ENCODE measurements at places on chromosomes 5 and 9. TPM values are rescaled to one million over a fixed set of nuclear protein-coding genes. Genes with fewer than 3 reads are reported as not detected.
A peak's percentile ranks its signal among the peaks of the same experiment; 100 is the strongest.

DNA sequence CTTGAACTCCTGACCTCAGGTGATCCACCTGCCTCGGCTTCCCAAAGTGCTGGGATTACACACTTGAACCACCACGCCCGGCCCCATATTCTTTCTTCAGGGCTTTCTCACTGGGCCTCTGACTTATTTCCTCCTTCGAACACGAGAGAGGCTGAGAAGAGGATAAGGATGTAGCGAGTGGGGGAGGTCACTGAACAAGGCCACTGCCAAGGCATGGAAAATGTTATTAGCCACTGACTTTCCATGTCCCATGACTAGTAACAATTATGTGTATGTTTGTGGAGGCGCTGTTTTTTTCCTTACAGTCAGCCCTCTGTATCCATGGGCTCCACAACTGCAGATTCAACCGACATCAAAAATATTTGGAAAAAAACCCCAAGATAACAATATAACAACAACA lies 12.3 kb upstream of the FCHSD1 start:
- no peak for DNase-seq
- no peaks in the 10 kb centered on the region for H3K36me3 ChIP-seq
- H3K27ac ChIP-seq, result no peak overlapping the region
- no peak overlapping the region for H3K4me3 ChIP-seq
- no peaks in the 10 kb centered on the region for H3K4me1 ChIP-seq

DNA sequence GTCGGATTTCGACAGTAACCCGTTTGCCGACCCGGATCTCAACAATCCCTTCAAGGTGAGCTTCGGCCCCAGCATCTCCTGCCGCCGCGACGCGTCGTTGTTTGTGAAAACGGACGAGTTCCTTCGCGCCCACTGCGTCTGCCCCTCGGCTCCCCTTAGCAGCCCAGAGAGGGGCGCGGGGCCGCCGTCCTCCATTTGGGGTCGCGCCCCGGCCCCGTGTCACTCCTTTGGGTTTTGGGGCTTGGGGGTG lies 182 bp downstream of the SCAMP1 start:
- peak overlapping the region; percentile 89 for H3K27ac ChIP-seq
- H3K36me3 ChIP-seq, result no peaks in the 10 kb centered on the region
- no peak for DNase-seq

DNA sequence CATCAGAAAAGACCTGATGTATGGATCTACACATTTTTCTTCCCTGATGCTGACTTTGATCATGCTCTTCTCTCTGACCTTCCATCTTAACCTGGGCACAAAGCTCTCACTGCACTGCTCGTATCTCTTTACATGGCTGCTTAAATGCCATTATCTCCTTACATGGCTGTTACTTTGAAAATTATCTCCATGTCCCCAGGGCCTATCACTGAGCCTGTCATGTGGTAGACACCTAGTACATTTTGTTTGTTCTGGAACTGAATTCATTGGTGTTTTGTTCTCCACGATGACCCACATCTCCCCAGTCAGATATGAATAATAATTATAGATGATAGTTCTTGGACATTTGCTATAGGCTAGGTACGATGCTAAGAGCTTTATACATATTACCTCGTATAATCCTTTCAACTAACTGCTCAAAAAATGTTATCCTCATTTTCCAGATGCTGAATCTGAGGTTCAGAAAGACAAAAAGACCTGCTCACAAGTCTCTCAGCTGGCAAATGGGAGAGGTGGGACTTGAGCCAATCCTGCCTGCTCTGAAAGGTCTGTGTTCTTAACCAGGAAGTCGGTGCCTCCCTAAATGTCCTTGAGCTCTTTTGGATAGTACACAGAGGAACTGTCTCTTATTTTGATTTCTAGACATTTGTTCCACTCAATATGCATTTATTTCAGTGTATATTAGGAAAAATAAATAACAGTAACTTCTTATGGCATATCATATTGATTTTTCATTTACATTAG lies 9.8 kb upstream of the CPEB4 start:
- no peaks in the 10 kb centered on the region for H3K4me1 ChIP-seq
- DNase-seq, result no peak
- H3K36me3 ChIP-seq, result no peaks in the 10 kb centered on the region
- H3K27me3 ChIP-seq, result no peaks in the 10 kb centered on the region
- H3K27ac ChIP-seq, result no peak overlapping the region

- no peaks in the 10 kb centered on the region for H3K4me1 ChIP-seq
- DNase-seq, result no peak
- H3K27ac ChIP-seq, result no peak overlapping the region
- no peaks in the 10 kb centered on the region for H3K36me3 ChIP-seq
Observed at GRCh38 chr5:165714598-165714997, 2209.2 kb downstream of the MAT2B start.

DNA sequence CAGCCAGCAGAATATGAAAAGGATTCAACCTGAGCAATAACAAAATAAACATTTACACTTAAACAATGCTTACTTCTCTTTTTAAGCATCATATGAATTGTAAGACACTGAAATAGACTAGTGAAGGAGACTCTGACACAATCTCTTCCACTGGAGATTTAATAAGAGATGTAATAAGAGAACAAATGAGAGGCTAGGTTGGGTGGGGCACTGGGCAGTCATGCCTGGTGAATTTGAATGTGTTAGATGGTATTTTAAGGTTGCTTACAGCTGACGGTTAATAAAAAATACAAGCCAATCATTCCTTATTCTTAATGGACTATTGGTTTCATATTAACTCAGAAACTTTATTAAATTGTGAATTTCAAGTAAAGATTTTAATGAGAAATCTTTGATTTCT lies 105.9 kb upstream of the TARS1 start:
- H3K36me3 ChIP-seq, result no peaks in the 10 kb centered on the region
- DNase-seq, result no peak
- H3K27me3 ChIP-seq, result no peaks in the 10 kb centered on the region
- H3K4me3 ChIP-seq, result no peak overlapping the region

GRCh38 chr5:10307206-10308148 lies at the start of gene CMBL:
TSS of gene CMBL (minus strand) at chr5:10307902. CDS start at chr5:10290762, 17,140 bp downstream.
- peak within 1 kb of the TSS; percentile 55 for H3K4me3 ChIP-seq
- H3K27ac ChIP-seq, result peak within 1 kb of the TSS; percentile 55
- no peaks in the 10 kb centered on the region for H3K36me3 ChIP-seq
- peak; percentile 68 for DNase-seq
- no peaks in the 10 kb centered on the region for H3K27me3 ChIP-seq

The FOXD4 gene
- total RNA-seq, result not detected

- H3K4me1 ChIP-seq, result peaks cover 4% of the 10 kb centered on the region
- no peak overlapping the region for H3K4me3 ChIP-seq
- no peak overlapping the region for H3K27ac ChIP-seq
- H3K27me3 ChIP-seq, result no peaks in the 10 kb centered on the region
Observed at GRCh38 chr5:38431242-38431853, 125.1 kb downstream of the LIFR start.

The SLC25A25 gene
- 24.7 TPM for total RNA-seq

- no peaks in the 10 kb centered on the region for H3K27me3 ChIP-seq
- no peaks in the 10 kb centered on the region for H3K36me3 ChIP-seq
- H3K4me1 ChIP-seq, result no peaks in the 10 kb centered on the region
- H3K27ac ChIP-seq, result no peak overlapping the region
- DNase-seq, result peak; percentile 36
Observed at GRCh38 chr5:8184455-8185063, 315.6 kb downstream of the MTRR start.

The ITGA2 gene
- 0.69 TPM for total RNA-seq

GRCh38 chr9:127128341-127129072 lies 6.1 kb upstream of the ANGPTL2 start:
- H3K27ac ChIP-seq, result no peak overlapping the region
- no peak for DNase-seq
- no peaks in the 10 kb centered on the region for H3K27me3 ChIP-seq
- no peaks in the 10 kb centered on the region for H3K36me3 ChIP-seq
- no peak overlapping the region for H3K4me3 ChIP-seq

GRCh38 chr5:55492449-55492848 lies 42.3 kb downstream of the PLPP1 start:
- no peak overlapping the region for H3K4me3 ChIP-seq
- H3K27ac ChIP-seq, result no peak overlapping the region
- DNase-seq, result no peak
- H3K36me3 ChIP-seq, result no peaks in the 10 kb centered on the region
- H3K4me1 ChIP-seq, result no peaks in the 10 kb centered on the region

The KIAA0825 gene
- total RNA-seq, result 1.2 TPM

DNA sequence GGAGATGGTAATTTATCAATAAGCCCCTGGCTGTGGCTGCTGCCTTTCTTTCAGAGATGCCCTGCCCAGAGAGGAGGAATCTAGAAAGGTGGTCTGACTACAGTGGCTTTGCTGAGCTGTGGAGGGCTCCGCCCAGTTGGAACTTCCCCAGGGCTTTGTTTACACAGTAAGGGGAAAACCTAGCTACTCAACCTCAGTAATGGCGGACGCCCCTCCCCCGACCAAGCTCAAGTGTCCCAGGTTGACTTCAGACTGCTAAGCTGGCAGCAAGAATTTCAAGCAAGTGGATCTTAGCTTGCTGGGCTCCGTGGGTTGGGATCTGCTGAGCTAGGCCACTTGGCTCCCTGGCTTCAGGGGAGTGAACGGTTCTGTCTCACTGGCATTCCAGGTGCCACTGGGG lies 865.4 kb upstream of the ACO1 start:
- DNase-seq, result no peak
- no peak overlapping the region for H3K4me3 ChIP-seq
- no peaks in the 10 kb centered on the region for H3K27me3 ChIP-seq
- no peaks in the 10 kb centered on the region for H3K4me1 ChIP-seq
- no peak overlapping the region for H3K27ac ChIP-seq

GRCh38 chr5:307794-308579 lies 13.5 kb upstream of the AHRR start:
- DNase-seq, result no peak
- no peak overlapping the region for H3K27ac ChIP-seq
- no peaks in the 10 kb centered on the region for H3K27me3 ChIP-seq
- no peaks in the 10 kb centered on the region for H3K4me1 ChIP-seq
- H3K36me3 ChIP-seq, result peaks cover 5% of the 10 kb centered on the region

The BTNL3 gene
- total RNA-seq, result not detected

- H3K36me3 ChIP-seq, result no peaks in the 10 kb centered on the region
- H3K4me3 ChIP-seq, result no peak overlapping the region
Observed at GRCh38 chr9:91223000-91223399, 138.7 kb downstream of the AUH start.

DNA sequence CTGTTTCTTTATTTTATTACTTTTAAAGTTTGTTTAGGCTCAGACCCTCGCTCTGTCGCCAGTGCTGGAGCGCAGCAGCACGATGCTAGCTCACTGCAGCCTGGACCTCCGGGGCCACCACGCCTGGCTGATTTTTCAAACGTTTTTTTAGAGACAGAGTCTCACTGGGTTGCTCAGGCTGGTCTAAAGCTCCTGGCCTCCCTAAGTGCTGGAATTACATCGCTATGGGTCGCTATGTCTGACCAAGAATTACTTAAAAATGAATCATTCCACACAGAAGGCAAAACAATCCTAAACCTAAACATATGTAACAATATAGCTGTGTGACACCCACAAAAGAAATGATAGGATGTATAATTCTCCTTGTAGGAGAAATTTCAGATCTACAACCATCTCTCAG lies 86.9 kb upstream of the SIMC1 start:
- no peaks in the 10 kb centered on the region for H3K4me1 ChIP-seq
- H3K36me3 ChIP-seq, result no peaks in the 10 kb centered on the region
- H3K27ac ChIP-seq, result no peak overlapping the region

The NFIB gene
- 41.2 TPM for total RNA-seq

DNA sequence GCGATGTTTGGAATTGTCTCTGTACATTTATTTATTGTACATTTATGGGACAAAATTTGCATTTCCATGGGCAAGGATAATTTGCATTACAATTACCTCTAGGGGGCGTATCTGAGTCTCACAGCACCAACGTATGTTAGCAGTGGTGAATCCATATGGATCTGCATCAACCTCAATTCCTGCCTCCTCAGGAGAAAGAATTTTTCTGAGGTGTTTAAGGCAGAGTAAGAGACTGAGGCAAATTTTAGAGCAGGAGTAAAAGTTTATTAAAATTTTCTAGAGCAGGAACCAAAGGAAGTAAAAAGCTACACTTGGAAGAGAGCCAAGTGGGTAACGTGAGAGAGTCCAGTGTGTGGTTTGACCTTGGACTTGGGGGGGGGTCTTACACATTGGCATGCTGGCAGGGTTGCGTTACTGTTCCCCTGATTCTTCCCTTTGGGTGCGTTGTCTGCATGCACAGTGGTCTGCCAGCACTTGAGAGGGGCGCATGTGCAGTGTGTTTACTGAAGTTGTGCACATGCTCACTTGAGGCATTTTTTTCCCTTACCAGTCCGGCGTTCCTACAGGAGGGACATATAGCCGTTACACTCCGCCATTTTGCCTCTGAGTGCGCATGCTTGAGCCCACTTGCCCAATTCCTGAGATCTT lies 21.0 kb upstream of the RAB14 start:
- H3K4me1 ChIP-seq, result peaks cover 23% of the 10 kb centered on the region
- H3K27me3 ChIP-seq, result no peaks in the 10 kb centered on the region
- H3K36me3 ChIP-seq, result no peaks in the 10 kb centered on the region
- H3K27ac ChIP-seq, result no peak overlapping the region

The LRRC14B gene
- not detected for total RNA-seq

DNA sequence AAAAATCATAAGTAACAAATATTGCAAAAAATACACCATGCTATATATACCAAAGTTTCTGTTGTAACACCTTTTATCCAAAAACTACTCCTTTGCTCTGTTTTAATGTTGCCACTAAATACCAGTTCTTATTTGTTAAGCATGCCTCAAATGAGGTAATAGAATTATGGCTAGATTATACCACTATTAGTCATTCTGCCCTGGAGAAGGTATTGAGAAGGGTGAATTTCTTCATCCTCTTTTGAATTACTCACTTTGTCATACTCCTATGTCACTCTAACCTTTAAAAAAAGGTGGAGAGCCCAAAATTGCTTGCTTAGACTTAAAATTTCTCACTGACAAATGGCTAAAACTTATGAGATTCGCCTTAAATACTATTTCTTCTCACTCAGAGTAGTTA lies 750.9 kb downstream of the MAT2B start:
- no peaks in the 10 kb centered on the region for H3K36me3 ChIP-seq
- DNase-seq, result no peak
- peaks cover 11% of the 10 kb centered on the region for H3K27me3 ChIP-seq

The DAB2IP gene
- total RNA-seq, result 44.5 TPM

DNA sequence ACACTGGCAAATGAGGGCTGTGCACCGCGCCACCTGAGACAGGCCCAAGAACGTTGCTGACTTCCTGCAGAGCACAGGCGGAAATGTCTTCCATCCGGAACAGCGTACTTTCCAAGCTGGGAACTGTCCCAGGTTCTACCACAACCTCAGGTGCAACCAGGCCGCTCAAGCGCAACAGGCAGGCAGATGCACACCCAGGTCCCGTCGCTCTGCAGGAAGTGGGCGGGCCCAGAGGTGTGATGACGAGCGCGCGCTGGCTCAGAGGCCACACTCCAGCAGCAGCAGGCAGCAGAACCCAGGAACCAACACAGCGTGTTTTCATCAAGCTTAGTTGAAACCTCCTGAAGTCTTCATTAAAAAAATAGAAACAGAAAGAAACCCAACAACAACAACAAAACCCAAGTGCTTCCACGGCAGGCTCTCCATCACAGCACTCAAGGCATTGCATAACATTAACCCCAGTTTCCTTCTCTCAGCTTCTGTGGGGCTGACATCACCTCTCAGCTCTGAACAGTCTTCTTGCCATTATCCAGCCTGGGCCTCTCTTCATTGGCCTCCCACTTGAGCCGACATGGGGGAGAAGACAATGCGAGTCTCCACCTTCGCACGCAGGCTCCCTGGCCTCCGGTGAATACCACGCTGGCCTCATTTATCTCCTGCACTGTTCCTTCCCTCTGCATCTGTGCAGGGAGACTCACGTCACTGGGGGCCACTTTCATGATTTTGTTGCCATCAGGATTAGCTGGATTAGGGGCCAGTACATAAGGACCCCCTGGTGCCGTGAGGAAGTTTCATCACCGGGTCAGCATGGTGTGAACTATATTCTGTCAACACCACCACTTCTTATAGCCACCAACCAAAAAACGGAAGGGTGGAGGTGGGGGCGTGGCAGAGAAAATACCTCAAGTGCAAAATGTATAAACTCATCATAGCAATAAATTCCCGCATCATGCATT lies 22.1 kb downstream of the PTCH1 start:
- H3K27me3 ChIP-seq, result no peaks in the 10 kb centered on the region
- peak overlapping the region; percentile 66 for H3K27ac ChIP-seq
- DNase-seq, result peak; percentile 85
- peaks cover 72% of the 10 kb centered on the region for H3K4me1 ChIP-seq

The ANKRD31 gene
- 0.04 TPM for total RNA-seq
